Activated CD8-positive, alpha-beta memory T cell treated with anti-CD3 and anti-CD28 coated beads, Interleukin-2, amount 10 ng/mL, durations not matched to agents 7 days and 5 days (primary cell): ENCODE measurements at places on chromosomes 4 and X.
A peak's percentile ranks its signal among the peaks of the same experiment; 100 is the strongest.

- H3K4me3 ChIP-seq: no peak overlapping the region
- H3K36me3 ChIP-seq: no peaks in the 10 kb centered on the region
- no peak overlapping the region for H3K27ac ChIP-seq
- no peaks in the 10 kb centered on the region for H3K27me3 ChIP-seq
- no peaks in the 10 kb centered on the region for H3K4me1 ChIP-seq
Observed at GRCh38 chr4:166862032-166862431, 372.3 kb downstream of the SPOCK3 start.

GRCh38 chrX:73400136-73400748 is 46.6 kb upstream of the CDX4 start:
- no peak overlapping the region for H3K4me3 ChIP-seq
- H3K36me3 ChIP-seq: no peaks in the 10 kb centered on the region
- no peaks in the 10 kb centered on the region for H3K4me1 ChIP-seq
- no peak for DNase-seq
- H3K27me3 ChIP-seq: no peaks in the 10 kb centered on the region

DNA sequence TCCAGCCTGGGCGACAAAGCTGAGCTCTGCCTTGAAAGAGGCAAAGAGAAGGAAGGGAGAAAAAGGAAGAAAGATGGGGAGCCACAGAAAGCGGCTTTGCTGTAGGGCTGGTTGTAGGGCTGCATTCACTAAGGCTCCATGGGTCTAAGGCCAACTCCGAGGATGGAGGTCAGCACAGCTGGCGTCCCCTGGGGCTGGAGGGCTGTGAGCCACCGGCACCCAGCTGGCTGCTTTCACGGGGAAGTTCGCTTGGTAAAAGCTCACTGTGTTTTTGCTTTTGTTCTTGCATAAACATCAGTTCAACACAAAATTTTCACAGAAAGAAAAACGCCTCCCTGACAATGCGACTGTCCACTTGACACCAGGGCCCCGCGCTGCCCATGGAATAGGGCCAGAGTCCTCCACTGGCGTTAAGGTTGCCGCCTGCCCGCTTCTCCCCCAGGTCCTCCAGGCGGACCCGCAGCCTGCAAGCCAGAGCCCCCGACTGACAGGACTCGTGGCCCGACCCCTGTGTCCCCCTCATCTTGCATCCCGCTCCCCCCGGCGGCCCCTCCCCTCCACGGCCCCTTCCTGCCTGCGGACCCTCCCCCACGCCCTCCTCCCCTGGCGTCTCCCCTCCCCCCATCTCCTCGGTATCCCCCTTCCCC is 1.1 kb downstream of the RNF212 start:
- H3K4me1 ChIP-seq: no peaks in the 10 kb centered on the region
- no peak overlapping the region for H3K4me3 ChIP-seq
- peaks cover 34% of the 10 kb centered on the region for H3K27me3 ChIP-seq
- no peaks in the 10 kb centered on the region for H3K36me3 ChIP-seq
- DNase-seq: no peak

- DNase-seq: peak; percentile 72
- H3K27ac ChIP-seq: peak within 1 kb of the TSS; percentile 97
- H3K4me3 ChIP-seq: peak within 1 kb of the TSS; percentile 85
- peaks cover 37% of the 10 kb centered on the region for H3K4me1 ChIP-seq
- peaks cover 25% of the 10 kb centered on the region for H3K36me3 ChIP-seq
Observed at GRCh38 chrX:153925739-153926551, at the start of gene ARHGAP4. TSS of gene ARHGAP4 (minus strand) at chrX:153926264. CDS start at chrX:153926202, 62 bp downstream.

DNA sequence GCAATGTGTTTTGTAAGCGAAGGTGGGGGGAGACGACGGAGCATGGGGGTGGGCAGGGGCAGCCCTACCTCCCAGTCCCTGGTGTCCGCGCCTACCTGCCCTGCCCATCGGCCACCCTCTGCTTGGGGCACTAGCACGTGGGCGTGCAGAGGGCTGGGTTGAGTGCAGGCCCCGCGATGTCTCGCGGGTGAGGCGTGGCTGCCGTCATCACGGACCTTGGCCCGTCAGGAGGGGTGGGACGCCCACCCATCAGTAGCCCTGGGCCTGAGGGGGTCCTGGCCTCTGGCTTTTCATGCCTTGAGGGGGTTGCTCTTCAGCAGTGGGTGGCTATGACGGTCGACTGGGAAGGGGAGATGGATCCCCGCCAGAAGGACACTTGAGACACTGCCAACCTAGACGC is 36.1 kb upstream of the GEMIN8 start:
- no peak overlapping the region for H3K4me3 ChIP-seq
- H3K27ac ChIP-seq: no peak overlapping the region
- peaks cover 2% of the 10 kb centered on the region for H3K27me3 ChIP-seq
- no peaks in the 10 kb centered on the region for H3K36me3 ChIP-seq
- no peak for DNase-seq
